Stimulated activated CD4-positive, alpha-beta T cell treated with anti-CD3 and anti-CD28 coated beads, Interleukin-4, amount 100 ng/mL, for 1 hour (primary cell): ENCODE measurements at places on chromosomes 5 and 9.

GRCh38 chr5:59609501-59610265, 283.8 kb downstream of the PDE4D start:
- DNase-seq: no peak

DNA sequence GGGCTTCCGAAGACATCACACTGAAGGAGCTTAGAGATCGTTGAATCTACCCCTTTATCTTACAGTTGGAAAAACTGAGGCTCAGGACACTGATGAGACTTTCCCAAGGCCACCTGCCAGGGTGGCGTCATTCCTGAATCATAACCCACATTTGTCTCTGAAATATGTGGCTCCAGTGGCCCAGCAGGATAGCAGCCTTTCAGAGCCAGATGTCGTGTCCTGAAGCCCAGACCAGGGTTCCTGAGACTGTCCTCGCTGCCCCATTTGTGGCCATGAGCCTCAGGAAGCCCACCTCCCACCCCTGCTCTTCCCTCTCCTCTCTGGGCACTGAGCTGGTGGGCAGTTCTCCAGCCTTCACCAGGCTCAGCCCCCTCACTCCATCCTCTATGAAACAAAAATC, 2.4 kb downstream of the HMCN2 start:
- DNase-seq: no peak

DNA sequence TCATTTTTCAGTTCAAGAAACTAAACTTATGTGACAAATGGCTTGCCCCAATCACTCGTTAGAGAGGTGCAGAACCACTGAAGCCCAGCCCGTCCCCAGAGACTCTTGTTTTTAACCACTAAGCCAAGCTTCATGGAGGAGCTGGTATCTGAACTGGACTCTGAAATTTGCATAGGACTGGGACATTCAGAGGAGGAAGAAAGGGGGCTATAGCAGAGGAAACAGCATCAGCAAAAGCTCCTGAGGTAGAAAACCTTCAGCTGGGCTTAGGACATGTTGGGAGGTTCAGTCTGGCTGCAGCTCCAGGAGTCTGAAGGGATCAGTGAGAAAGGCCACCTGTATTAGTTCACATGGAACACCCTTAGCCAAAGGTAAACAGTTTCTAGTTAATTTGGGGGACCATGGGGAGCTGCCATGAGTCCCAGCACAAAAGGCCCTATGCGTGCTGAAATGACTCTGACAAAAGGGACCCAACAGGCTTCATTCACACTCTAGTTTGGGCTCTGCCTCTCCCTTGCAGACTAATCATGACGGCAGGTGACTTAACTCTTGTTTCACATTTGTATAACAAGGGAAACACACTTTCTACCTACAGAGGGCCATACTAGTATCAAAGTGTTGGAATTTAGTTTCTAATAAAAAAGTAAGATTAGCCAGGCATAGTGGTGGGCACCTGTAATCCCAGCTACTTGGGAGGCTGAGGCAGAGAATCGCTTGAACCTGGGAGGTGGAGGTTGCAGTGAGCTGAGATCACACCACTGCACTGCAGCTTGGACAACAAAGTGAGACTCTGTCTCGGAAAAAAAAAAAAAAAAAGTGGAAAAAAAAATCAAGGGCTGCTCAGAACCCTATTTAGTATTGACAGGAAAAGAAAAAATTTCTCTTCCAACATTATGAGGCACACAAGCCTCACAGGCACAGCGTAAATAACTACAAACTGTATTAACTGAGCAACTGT, 10.2 kb downstream of the FBXO10 start:
- no peak for DNase-seq

GRCh38 chr9:111198936-111199335, 131.1 kb downstream of the OR2K2 start:
- no peak for DNase-seq
